ENCODE measurements at places on chromosomes 3 and 15.

DNA sequence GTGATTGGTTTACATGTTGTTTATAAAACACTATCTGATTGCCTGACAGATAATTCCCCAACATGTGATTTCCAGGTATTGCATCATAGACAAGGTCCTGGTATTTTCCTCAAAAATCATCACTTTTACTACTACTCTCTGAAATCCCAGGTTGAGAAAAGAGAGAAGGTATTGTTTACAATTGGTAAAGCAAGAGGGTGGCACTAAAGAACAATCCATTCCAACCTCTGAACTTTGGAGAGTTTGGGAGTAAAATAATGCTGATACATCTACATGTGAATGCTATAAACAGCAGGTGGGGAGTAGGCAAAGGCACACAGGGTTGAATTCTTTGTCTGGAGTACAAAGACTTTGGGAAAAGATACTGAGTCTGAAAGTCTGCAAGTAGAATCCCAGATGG is 134.2 kb downstream of the WDR72 start:
- DNase-seq: no peak

GRCh38 chr15:31934821-31935220 is 95.5 kb upstream of the CHRNA7 start:
- DNase-seq: no peak

DNA sequence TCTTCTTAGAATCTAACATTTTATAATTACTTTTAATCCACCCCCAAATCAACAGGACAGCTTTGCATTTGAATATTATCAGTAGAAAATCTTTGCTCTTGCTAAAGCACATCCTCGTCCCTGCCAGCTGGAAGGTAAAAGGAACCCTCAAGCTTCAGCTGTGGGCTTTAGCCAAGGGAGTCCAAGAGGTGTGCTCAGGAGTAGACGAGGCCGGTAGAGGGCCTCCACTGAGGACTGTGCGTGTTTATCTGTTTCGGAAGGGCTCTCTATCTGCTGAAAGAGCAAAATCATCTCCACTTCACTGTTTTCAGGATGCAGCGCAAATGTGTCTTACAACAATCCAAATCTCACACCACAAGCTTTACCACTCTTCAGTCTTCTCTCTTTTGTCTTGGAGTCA is 257.4 kb upstream of the IL12A start:
- DNase-seq: no peak

DNA sequence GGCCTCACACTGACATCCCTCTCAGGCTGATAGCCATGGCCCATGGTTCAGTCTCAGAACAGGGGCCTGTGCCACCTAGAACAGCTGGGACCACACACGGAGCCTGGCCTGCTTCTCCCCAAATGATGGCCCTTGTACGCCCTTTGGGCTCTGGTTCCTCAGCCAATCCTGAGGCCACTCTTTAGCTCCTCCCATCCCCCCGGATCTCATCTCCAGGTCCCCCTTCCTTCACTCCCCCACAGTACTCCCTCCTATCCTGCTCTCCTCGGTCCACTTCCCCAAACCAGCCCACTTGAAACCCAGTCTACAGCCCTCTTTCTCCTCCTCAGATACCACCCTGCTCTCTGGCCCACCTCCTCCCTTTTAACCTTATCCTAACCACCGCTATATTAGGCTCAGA is 17.8 kb upstream of the ZFYVE19 start:
- no peak for DNase-seq

GRCh38 chr15:73328149-73328820 is 40.5 kb downstream of the HCN4 start:
- no peak for DNase-seq

DNA sequence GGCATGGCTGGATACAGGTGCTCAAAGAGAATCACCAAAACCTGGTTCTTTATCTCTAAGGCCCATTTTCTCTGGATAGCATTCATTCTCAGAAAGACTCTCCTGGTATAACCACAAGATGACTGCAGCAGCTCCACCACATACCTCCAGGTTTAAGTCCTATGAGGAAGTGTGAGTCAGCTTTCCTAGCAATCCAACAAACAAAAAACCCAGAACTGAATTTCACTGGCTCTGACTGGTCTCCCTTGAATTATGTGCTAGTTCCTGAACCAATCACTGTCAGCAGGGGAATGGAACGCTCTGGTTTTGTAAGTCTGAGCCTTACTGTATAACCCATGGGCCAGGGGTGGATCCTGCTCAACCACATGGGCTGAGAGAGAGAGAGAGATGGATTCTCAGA is 27.2 kb downstream of the MRPL46 start:
- DNase-seq: no peak

- no peak for DNase-seq
Observed at GRCh38 chr3:5466065-5466464, 278.6 kb downstream of the EDEM1 start.

- no peak for DNase-seq
Observed at GRCh38 chr3:184683900-184684560, 27.8 kb downstream of the MAGEF1 start.

- DNase-seq: no peak
Observed at GRCh38 chr15:77584201-77584600, 48.5 kb downstream of the LINGO1 start.

Measured in bone marrow (tissue), 2 donors.